A549 treated with RU486 at 1 μM for 4 hours (cell line): ENCODE measurements at places on chromosomes 2 and 18. TPM values are rescaled to one million over a fixed set of nuclear protein-coding genes. Genes with fewer than 3 reads are reported as not detected.

Gene EEF1B2
- 1,032 to 1,168 TPM (median 1,129 TPM) in 5 replicates for total RNA-seq

Gene TXNDC9
- total RNA-seq: 40.1 to 57.4 TPM (median 45.5 TPM) in 5 replicates

Gene C2orf72
- 5.6 to 9.3 TPM (median 5.6 TPM) in 5 replicates for total RNA-seq

Gene PMAIP1
- total RNA-seq: 9.8 to 16.3 TPM (median 13.2 TPM) in 5 replicates

Gene PSD4
- total RNA-seq: 8.2 to 12.1 TPM (median 10.6 TPM) in 5 replicates

Gene NCKAP5
- total RNA-seq: 0.90 to 2.4 TPM (median 0.96 TPM) in 5 replicates

Gene FAHD2B
- 10.6 to 13.2 TPM (median 11.5 TPM) in 5 replicates for total RNA-seq

Gene GCG
- not detected in 5 replicates for total RNA-seq

Gene DAW1
- 2.0 to 2.9 TPM (median 2.3 TPM) in 5 replicates for total RNA-seq

Gene TXNDC2
- total RNA-seq: 0.06 to 0.38 TPM (median 0.16 TPM) in 5 replicates

Gene IL1F10
- total RNA-seq: not detected in 5 replicates

Gene PCARE
- not detected in 5 replicates for total RNA-seq

Gene NPHP1
- 5.0 to 8.8 TPM (median 6.9 TPM) in 5 replicates for total RNA-seq

Gene UCN
- total RNA-seq: 0.71 to 2.2 TPM (median 1.8 TPM) in 5 replicates

Gene FAM124B
- 0.06 TPM in 1 of 5 replicates, not detected in the others for total RNA-seq

Gene SLC4A3
- 1.7 to 3.4 TPM (median 2.3 TPM) in 5 replicates for total RNA-seq

Gene ACADL
- total RNA-seq: 0.09 to 0.18 TPM in 2 of 5 replicates, not detected in the others

Gene SPP2
- not detected in 5 replicates for total RNA-seq

Gene CPLX4
- total RNA-seq: not detected in 5 replicates

Gene CD226
- total RNA-seq: 0.08 to 0.10 TPM (median 0.09 TPM) in 3 of 5 replicates, not detected in the others

Gene SLC9A4
- total RNA-seq: not detected in 5 replicates

Gene CDH19
- total RNA-seq: 0.63 to 1.8 TPM (median 1.2 TPM) in 5 replicates

Gene BUB1
- 32.4 to 48.9 TPM (median 45.5 TPM) in 5 replicates for total RNA-seq

Gene SEMA4F
- 8.1 to 12.1 TPM (median 9.2 TPM) in 5 replicates for total RNA-seq
